ENCODE measurements at places on chromosomes 12 and 14. TPM values are rescaled to one million over a fixed set of nuclear protein-coding genes. Genes with fewer than 3 reads are reported as not detected.

- DNase-seq: no peak
Observed at GRCh38 chr14:23137813-23138535, 18.9 kb upstream of the CEBPE start.

GRCh38 chr12:56071648-56072047, 8.3 kb upstream of the ERBB3 start:
- peak; percentile 63 for DNase-seq

GRCh38 chr12:98224584-98225221, 290.7 kb upstream of the TMPO start:
- DNase-seq: no peak

- no peak for DNase-seq
Observed at GRCh38 chr14:105348169-105348944, 33.8 kb downstream of the PACS2 start.

DNA sequence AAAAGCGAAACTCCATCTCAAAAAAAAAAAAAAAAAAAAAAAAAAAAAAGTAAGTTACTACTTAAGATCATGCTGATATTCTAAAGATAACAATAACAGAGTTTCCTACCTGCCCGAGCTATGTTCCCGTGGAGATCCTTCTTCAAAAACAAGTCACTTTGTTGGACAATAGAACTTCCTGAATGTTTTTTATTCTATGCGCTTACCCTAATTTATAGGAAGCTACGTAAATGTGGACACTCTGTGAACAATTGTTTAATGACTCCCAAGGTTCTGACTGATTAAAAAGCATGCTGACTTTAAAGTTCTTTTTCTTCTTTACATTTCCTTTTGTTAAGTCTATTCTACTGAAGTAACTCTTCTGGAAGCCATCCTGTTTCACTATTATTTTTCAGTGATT, 52.5 kb downstream of the FGD4 start:
- DNase-seq: no peak

DNA sequence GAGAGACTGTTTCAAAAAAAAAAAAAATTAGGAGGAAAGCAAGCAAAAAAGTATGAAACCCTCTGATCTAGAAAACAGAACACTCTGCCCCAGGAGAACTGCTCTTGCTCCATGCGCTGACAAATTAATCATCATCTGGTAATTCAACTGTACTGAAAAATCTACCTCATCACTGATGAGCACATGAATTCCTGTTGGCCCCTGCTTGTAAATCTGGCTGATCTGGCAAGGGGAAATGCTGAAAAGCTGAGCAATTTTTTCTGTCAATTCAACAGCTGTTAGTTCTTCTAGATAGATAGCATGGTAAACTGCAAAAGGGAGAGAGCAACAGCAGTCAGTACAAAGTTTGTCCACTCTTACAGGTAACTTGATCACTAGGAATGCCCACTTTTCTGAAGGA, 15.2 kb upstream of the CSRNP2 start:
- no peak for DNase-seq

ASCL1 gene
- 1.3 TPM for total RNA-seq

BCL2L14 gene
- total RNA-seq: not detected

HOXC12 gene
- not detected for total RNA-seq
